ENCODE measurements at places on chromosomes 1 and 21.

GRCh38 chr1:207868251-207868773, 42.6 kb downstream of the CD34 start:
- DNase-seq, result peak; percentile 35

DNA sequence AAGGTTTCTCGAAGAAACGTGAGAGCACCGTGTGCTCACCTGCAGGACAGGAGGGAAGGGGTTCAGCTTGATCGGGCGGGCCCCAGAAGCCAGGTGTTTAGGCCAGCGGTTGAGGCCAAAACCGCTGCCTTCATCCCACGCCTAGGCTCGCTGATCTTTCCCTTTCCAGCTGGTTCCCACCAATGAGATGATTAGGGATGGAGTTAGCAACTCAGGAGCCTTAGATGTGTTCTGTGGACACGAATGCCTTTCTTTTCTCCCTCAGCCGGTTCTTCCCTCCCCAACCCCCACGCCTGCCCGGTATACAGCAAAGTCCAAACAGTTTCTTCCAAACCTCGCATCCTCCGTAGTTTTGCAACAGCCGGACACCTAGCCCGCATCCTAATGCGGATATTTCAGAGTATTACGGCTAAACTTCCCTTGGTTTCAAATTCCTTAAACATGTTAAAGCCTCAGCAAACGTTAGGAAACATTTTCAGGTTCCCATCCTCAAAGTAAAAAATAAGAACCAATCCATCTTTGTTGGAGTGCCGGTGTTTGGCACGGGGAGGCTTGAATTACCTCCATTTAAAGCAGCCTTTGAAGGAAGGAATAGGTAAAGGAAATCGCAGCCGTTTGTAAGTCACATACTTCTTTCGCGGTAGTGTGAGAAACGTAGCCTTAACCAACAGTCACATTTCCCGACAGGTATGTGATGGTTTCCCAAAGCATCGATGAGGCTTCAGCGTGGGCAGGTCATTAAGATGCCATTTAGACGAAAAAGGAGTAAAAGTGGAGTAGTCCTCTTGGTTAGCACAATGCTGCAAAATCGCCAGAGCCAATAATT, 1.1 kb downstream of the LRRC8C start:
- DNase-seq, result peak; percentile 44

- DNase-seq, result no peak
Measured at GRCh38 chr1:26351590-26352337, 2.2 kb downstream of the CRYBG2 start.

- no peak for DNase-seq
Measured at GRCh38 chr1:90561103-90561783, 155.9 kb downstream of the BARHL2 start.

GRCh38 chr1:23091545-23091944, 72.3 kb downstream of the KDM1A start:
- no peak for DNase-seq

GRCh38 chr1:150775276-150775675, 9.7 kb upstream of the CTSS start:
- no peak for DNase-seq

GRCh38 chr21:23488245-23488644, 2119.0 kb downstream of the MRPL39 start:
- DNase-seq, result no peak

GRCh38 chr1:93964777-93965200, 55.6 kb upstream of the GCLM start:
- DNase-seq, result no peak

- DNase-seq, result no peak
Measured at GRCh38 chr1:58854576-58854975, 70.7 kb upstream of the JUN start.

- no peak for DNase-seq
Measured at GRCh38 chr1:13498553-13498952, 15.2 kb downstream of the LRRC38 start.

- no peak for DNase-seq
Measured at GRCh38 chr1:77797991-77798390, 18.5 kb downstream of the MIGA1 start.

DNA sequence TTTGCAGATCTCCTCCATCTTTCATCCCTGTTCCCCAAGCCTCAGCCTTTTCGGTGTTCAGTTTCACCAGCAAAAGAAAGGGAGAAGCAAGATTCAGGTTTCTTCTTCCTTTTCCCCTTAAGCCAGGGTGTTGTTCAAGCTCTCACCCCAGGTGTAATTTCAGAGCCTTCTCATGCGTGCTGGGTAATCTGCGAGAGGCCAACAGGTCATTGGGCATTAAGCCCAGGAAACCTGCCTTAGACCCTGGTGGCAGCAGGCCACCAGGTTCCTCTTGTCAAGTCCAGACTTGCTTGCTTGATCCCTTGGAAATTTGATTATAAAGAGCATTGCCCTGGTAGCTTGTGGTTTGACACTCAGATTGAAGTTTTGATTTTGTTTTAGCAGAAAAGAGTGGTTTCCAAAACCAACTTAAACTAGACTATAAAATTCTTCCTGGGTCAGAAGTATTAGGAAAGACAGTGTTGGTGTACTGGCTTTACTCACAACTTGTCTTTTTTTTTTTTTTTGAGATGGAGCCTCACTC, 6.9 kb downstream of the AKR1A1 start:
- no peak for DNase-seq

DNA sequence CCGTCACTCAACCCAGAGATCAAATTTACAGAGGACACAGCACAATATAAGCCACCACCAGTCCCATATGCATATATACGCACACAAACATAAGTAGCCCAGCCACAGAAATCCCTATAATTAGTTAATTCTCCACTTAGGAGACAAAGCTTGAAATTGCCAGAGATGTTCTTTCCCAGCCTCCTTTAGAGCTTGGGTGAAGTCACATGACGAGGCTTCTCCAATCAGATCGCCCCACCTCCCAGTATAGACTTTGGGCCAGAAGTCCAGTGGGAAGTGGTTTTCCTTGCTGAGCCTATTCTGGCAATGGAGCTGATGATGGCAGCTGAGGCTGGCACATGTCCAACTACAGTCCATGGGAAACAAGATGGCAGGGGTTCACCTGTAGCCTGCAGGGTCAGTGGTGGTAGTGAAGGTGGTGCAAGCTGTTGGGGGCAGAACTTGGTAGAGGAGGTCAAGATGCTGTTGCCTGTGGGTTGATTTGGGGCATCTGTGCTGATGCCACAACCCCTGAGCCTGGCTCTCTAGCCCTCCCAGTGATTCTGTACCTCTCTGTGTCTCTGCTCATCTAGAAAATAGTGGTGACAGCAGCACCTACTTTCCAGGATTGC, 535.9 kb downstream of the MATN1 start:
- DNase-seq, result no peak

DNA sequence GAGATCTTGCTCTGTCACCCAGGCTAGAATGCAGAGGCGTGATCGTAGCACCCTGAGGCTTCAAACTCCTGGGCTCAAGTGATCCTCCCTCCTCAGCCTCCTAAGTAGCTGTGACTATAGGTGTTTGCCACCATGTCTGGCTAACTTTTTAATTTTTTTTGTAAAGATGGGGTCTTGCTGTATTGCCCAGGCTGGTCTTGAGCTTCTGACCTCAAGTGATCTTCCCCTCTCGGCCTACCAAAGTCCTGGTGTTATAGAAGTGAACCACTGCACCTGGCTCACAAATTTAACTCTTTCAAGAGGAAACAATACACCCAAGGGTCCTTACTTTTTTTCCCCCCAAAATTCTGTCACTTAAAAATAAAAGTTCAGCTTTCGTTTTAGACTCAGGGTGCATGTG, 62.3 kb downstream of the GALNT2 start:
- no peak for DNase-seq

DNA sequence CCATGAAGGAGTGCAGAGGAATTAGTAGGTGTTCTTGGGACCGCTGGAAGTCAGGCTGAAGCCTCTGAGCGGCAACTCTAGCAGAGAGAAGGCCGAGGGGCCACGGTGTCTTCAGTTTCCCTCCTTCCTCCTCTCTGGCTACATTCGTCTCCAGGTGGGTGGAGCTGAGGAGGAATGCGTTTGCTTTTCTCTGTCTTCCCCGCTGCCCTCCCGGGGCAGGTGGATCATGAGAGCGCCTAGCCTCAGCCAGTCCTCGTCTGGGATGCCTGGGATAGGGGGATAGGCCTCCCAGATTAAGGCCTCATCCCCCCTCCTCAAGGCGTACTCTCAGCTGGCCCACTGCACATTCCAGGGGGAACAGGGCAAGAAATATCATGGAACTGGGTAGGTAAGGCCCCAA, 7.5 kb upstream of the GOLT1A start:
- no peak for DNase-seq

GRCh38 chr1:85340427-85340826, 64.0 kb upstream of the BCL10 start:
- no peak for DNase-seq

- DNase-seq, result no peak
Measured at GRCh38 chr21:17784180-17784598, 35.0 kb downstream of the C21orf91 start.

GRCh38 chr1:66412704-66413103, 121.2 kb upstream of the SGIP1 start:
- no peak for DNase-seq

DNA sequence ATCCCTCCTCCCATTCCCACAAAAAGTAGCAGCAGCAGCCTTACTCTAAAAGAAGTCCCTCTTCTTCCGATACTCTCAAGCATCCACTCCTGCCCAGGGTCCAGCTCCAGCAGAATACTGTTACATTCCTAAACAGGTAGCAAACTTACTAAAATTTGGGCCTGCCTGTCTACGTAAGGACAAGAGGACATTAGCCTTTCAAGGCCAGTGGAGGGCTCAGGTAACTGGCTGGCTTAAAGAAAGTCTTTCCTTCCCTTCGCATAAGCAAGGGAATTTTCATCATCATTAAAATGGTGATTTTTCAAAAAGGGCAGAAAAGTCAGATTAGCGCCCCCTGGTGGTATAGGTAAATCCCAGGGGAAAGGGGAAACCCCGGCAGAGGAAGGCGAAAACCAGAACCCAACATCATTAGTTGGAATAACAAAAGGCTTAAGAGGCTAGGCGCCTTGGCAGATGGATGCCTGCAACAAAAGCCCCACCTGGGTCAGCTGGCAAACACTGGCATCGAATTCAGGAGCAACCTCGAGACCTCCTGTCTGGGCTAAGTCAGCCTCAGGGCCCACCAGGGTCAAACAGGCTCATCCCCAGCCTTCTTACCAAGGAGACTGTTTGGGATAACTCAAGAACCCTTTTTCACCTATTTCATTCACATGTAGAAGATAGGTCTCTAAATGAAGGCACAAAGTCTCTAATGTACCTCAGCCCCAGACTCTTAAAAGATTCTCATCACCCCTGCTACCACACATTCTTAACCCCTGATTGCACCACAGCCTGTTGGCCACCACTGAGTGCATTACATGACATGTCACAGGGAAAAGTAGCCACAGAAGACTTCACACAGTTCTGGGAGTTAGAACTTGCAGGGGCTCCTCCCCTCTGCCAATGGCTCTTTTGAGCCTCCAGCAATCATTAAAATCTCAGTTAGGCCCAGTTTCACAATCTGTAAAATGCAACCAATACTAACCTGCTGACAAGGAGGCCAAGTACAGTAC, 36.7 kb downstream of the ERI3 start:
- DNase-seq, result peak; percentile 37

- DNase-seq, result no peak
Measured at GRCh38 chr1:20382711-20383110, 92.0 kb downstream of the VWA5B1 start.

DNA sequence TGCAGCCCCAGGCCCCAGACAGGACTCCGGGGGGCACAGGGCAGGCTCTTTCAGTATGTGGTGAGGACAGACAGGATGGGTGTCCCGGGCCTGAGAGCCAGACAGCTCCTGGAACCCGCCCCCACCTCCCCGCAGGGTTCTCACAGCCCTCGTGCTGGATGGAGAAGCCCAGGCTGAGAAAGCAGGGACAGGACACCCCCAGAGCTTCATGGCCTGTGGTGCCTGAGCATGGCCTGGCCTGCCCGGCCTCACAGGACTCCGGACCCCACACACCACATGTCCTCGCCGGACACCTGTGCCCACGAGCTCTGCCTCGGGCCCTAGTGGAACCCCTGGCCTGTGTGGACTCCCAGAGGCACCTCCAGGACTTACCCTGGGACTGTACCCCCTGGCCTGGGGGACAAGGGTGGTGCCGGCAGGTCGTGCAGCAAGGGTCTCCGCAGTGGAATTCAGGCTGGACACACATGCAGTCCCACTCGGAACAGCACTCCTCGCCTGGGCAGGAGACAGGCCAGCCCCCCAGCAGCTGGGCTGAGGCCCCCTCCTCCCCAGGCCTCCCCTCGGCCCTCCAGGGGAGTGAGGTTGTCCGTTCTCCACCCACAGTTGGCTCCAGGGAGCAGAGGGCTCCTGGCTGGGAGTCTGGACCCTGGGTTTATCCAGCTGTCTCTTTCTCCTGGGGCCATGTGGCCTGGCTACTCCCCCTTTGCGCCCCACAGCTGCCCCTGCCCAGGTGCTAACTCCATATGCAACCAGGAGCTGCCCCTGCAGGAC, 1.2 kb downstream of the TNFRSF18 start:
- DNase-seq, result no peak

DNA sequence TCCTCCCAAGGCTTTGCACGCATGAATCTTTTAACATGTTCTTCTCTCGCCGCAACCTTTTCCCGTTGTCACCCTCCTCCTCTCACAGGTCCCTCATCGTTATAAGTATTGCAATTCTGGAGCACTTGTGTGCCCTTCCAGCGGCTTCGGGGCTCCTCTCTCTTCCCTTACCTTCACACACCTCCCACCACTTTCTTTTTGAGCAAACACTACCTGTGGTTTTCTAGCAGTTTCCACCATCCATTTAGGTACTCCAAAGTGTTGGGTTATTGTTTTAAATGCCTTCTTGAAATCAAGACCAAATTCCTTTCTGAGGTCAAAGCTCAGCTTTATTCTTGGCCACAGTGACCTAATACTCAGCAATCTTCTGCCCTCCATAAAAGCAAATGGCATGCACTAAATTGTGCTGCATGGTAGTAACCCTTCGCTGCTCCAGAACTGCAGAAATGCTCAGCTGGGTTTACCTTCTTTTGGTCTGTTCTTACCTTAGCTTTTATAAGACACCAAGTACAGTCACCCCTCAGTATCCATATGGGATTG, 472.4 kb downstream of the SETD4 start:
- DNase-seq, result no peak

DNA sequence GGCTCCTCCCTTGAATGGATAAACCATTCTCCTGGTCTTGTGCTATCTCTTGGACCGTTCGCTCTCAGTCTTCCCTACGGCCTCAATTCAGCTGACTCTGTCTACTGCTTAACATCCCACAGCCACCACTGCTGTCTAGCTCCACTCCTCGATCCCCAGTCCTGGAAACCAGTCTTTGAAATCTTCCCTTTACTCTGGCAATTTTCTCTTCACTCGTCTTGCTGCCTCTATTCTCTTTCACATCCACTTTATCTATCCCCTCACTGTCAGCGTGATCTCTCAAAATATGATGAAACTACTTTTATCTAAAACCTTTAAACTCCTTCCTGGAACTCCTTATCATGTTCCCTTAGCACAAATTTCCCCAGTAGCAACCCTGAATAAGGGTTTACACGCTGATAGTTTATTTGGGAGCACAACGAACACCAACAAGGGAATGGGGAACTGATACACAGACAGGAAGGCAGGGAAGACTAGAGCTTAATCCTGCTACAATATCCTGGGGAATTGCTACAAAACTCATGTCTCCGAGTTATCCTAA, 131.6 kb upstream of the SAMSN1 start:
- DNase-seq, result no peak
